ENCODE measurements at places on chromosomes 5 and 9. TPM values are rescaled to one million over a fixed set of nuclear protein-coding genes. Genes with fewer than 3 reads are reported as not detected.

FAM153A gene
- 0.10 TPM for total RNA-seq

WDR31 gene
- 5.0 TPM for total RNA-seq

MSANTD3 gene
- total RNA-seq = 59.2 TPM

NFIB gene
- total RNA-seq = 39.1 TPM

NADK2 gene
- total RNA-seq = 36.3 TPM

C5 gene
- 5.3 TPM for total RNA-seq

SHISAL2B gene
- total RNA-seq = not detected

CATSPER3 gene
- total RNA-seq = 0.10 TPM
